Substantia nigra (tissue), 51 donors: ENCODE measurements at places on chromosomes 1 and 21.

- DNase-seq, result no peak
These were observed 40.9 kb downstream of the IFI44 start for GRCh38 chr1:78690516-78690915.

DNA sequence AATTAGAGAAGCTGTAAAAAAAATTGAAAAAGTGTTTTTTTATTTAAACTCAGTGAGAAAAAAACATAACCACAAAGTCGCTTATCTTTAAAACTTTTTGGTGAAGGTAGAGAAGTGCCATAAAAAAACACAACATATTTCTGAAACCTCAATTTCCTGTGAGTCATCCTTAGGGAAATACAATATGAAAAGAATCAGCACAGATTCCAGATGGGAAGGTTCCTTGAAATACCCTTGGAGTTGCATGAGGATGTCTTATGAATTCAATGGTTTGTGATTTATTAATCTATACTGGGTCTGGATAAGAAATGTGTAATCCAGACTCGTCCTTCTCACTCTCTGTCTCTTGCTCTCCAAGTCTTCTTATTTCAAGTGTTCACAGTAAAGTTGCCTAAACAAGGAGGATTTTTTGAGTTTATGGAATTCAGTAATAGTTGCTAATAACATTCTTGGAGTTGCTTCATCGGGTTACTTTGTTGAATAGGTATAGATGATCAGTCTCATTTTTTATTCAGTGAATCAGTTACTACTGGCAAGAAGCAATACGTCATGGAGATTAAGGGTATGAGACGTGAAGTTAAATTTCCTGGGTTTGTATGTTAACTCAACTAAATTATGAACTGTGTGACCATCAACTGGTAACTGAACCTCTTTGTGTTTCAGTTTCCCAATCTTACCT is 191.4 kb downstream of the KCNK2 start:
- DNase-seq, result no peak

- DNase-seq, result no peak
These were observed 20.7 kb upstream of the STX12 start for GRCh38 chr1:27752360-27752759.

- no peak for DNase-seq
These were observed 10.8 kb downstream of the DPT start for GRCh38 chr1:168717906-168718891.

DNA sequence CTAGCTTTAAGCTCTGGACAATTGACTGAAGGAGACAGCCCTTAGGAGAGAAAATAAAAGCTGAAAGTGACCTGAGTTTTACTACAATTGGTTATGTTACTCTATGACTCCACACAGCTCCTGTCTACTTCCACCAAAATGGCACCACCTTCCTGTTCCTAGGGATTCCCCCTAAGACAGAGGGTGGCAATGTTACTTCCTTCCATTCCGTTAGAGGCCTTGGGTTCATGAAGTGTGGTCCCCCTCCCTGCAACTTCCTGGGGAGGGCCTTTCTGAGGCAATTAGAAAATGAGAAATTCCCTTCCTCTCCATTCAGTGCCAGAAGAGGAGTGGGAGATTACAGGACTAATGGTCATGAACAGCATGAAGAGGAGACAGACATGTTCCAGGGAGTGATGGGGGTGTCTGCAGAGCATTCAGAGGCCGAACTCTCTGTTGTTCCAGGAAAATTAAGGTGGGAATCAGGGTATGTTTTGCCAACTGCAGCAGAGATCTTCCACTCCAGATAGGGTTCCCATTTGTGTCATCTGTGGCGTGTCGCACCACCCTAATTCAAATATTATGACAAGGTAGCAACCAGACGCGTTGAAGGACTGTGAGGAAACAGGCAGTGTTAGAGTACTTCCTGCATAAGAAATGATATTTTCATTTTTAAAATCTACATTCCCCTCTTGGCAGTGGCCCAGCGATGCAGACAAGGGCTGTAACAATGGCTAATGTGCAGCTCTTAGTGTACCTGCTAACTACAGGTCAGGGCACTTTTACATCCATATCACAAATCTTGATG is 53.1 kb upstream of the TRIM67 start:
- DNase-seq, result no peak

- DNase-seq, result no peak
These were observed 68.6 kb downstream of the KAZN start for GRCh38 chr1:14666962-14667650.

DNA sequence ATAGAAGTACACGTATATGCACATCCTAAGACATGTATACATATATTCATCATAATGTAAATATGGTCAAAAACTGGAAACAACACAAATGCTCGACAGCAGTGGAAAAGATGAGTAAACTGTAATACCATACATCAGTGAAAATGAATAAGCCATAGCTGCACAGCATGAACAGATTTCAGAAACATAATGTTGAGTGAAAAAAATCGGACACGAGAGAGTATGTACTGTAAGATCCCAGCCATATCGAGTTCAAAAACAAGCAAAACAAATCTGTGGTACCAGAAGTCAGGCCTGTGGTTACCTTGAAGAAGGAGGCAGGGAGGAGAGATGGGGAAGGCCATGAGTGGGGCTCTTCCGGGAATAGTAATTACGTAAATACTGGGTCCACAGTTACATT is 90.4 kb downstream of the GLIS1 start:
- no peak for DNase-seq

- DNase-seq, result no peak
These were observed 74.2 kb downstream of the SIK1 start for GRCh38 chr21:43352568-43353281.
